ENCODE measurements at places on chromosomes 7 and 10.

- DNase-seq = no peak
Observed at GRCh38 chr10:119217991-119218490, 10.7 kb downstream of the GRK5 start.

GRCh38 chr10:61900829-61901792 is at the start of gene ARID5B:
TSS of gene ARID5B (plus strand) at chr10:61901699. CDS start at chr10:61901710, 11 bp downstream.
- no peak for DNase-seq

- DNase-seq = no peak
Observed at GRCh38 chr10:132240156-132240555, 53.4 kb downstream of the DPYSL4 start.

DNA sequence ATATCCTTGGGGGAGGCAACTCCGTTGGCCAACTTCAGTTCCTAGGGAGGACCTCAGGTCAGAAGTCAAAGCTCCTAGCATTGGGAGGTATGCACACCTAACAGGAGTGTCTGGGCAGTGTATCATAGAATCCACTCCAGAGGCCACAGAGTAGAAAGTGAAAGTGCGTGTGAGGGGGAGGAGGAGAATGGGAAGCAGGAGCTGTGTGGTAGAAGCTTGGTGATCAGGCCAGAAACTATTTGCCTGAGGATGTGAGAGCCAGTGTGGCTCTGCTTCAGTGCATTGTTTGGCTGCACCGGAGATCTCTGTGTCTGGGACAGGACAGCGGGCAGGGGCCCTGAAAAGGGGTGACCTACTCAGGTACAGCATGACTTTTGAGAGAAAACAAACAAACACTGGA is 557.4 kb upstream of the VSTM2A start:
- DNase-seq = no peak

DNA sequence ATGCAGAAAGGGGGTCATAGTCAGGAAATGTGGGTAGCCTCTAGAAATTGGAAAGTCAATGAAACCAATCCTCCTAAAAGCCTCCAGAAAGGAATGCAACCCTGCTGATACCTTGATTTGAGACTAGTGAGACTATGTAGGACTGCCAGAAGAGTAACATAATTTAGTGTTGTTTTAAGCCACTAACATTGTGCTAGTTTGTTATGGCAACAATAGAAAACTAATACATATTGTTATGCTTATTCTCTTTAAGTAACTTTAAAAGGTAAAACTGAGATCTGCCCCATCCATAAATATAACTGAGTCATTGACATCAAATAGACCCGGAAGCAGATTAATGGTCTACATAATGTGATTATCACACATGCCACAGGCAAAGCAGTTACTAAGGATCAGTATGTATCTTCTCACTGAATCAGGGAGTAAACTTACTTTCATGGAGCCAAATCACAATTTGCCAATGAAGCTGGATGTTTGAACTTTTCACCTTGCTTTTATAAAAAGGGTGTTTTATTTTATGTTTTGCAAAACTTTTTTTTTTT is 146.4 kb upstream of the TMEM106B start:
- no peak for DNase-seq

DNA sequence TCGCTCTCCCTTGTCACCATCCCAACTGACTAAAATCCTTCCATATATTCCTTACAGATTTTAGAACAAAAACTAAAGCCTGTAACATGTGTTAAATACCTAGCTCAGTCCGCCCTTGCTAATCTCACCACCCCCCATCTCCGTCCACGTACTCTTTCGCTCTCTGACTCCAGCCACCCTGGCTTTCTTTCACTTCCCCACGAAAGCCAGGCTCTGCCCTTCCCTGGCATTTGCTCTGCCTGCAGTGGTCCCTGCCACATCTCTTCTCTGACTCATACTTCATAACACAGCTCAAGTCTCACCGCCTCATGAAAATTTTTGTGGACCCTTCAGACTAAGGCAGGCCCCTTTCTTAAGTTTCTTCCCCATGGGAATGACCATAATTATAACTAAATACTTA is 11.7 kb upstream of the GPAM start:
- no peak for DNase-seq

DNA sequence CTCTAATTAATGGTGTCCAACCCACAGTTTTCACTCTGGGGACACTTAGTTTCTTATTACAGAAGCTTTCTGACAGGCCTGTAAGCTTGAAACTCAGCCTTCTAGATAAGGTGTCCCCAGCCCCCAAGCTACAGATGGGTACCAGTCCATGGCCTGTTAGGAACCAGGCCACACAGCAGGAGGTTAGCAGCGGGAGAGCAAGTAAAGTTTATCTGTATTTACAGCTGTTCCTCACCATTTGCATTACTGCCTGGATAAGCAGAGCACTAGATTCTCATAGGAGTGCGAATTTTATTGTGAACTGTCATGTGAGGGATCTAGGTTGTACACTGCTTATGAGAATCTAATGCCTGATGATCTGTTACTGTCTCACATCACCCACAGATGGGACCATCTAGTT is 93.7 kb downstream of the TMEM26 start:
- DNase-seq = no peak

DNA sequence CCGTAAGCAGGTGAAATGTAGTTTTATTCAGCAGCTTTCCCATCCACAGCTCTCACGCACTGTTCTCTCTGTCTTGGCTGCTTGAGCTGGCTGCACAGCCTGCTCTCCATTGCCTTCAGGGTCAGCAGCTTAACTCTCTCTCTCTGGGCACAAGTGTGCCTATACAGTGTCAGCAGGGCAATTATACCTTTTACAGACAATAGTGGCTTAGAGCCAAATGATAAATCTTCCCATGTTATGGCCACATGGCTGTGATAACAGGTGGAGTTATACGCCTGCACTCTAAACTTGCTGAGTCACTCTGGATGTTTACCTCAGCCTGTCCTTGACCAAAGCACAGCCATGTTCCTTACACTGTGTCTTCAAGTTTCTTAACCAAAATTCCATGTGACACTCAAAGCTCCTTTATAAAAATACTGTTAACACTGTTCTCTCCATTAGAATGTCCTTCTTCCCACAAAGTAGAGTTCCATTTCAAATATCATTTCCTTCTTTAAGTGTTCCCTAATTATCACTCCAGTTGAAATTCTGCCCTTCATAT is 6.1 kb downstream of the RNF133 start:
- no peak for DNase-seq

DNA sequence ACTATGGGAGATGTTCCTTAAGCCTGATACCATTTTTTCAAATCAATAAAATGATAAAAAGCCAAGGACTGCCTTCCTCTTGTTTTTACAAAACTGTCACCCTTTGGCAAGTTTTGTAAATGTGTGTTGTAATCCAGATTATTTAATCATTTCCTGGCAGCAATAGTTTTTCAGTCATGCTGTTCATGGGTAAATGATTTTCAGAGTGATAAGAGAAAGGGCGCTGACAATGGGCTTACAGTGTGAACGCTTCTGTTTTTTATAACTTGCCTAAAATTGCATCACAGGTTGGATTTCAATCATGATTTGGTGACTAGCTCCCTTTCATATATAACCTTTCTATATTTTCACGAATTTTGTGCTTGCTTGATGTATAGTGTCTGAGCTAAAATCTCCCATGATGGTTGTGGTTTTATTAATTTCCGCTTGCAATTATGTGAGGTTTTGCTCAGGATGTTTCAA is 19.0 kb upstream of the DMBT1 start:
- no peak for DNase-seq

DNA sequence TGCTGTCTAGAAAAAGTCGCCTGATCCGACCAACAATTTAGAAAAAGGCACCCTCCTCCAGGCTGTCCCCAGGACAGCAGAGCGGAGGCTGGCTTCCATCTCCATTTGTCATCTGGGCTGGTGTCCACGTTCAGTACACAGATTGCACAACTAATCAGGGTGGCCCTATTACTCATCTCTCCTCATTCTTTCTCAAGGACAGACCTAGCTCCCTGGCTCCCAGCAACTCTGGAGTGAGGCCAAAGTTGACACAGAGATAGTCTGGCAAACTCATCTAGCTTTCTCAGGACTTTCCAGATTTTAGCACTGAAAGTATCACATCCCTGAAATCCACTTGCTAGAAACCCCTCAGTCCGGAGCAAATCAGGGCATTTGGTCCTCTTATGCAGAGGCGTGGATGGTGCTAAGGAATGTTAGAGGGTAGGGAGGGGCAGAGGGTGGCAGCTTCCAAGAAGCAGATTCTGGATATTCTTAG is 75.1 kb downstream of the DNAH11 start:
- no peak for DNase-seq

DNA sequence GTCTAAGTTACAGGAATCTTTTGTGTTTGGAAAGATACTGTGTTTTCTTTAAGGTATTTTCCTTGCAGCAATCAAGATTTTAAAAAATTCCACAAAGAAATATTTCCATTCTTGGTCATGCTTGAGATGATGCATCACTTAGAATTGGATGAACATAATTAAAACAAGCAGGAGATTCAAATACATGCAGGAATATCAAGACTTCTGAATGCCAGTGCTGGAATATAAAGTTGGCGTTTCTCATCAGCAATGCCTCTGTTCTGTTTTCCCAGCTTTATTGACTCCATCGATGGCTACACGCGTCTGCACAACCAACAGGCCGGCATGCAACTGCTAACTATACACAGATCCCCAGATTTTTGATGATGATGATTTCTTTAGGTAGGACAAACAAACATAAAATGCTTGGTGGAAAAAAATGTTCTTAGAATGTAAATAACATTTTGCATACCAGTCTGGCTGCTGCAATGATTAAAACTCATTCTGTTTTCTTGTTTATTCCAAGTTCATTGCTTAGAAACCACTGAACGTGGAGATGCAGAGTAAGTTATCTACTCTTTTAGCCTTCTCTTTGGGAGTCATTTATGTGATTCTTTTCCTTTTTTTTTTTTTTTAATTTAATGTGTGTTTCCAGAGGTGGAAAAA is 91.3 kb upstream of the FAM171A1 start:
- DNase-seq = no peak

- no peak for DNase-seq
Observed at GRCh38 chr7:117259615-117260014, 63.2 kb downstream of the WNT2 start.

GRCh38 chr10:93873420-93874115 is 20.2 kb upstream of the SLC35G1 start:
- no peak for DNase-seq

GRCh38 chr10:101356132-101356531 is 2.2 kb downstream of the BTRC start:
- no peak for DNase-seq
